Inflammatory macrophage treated with lipopolysaccharide for 1 hour (primary cell): ENCODE measurements at places on chromosomes 1 and 21.

- peak; percentile 67 for DNase-seq
Observed at GRCh38 chr21:43591571-43591970, 67.7 kb downstream of the HSF2BP start.

DNA sequence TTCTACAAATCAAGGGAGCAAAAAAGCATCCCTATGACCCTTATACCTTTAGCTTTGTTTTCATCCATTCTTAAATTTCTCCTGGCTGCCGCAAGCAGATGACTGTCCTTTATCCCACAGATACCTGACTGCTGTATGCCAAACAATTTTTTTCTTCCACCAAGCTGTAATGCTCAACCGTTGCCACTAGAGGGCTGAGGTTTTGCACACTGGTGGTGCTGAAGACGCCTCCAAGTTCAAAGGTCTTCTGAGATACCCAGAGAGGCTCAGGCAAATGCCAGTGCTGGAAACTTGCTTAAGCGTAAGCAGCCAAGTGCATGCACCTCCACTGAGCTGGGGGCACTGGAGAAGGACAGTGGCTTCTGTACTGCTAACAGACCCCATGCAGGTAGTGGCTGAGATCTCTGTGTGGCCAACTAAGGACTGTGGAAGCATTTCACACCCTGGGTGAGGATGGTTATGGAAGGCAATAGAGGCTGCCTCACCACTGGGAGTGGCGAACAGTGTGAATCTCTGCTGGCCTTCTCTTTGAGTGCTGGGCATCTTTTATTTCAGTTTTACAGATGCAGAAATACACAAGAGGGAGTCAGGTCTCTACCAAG, 28.5 kb downstream of the CNIH3 start:
- peak; percentile 28 for DNase-seq

- no peak for DNase-seq
Observed at GRCh38 chr1:6703016-6703415, 1.4 kb upstream of the DNAJC11 start.

DNA sequence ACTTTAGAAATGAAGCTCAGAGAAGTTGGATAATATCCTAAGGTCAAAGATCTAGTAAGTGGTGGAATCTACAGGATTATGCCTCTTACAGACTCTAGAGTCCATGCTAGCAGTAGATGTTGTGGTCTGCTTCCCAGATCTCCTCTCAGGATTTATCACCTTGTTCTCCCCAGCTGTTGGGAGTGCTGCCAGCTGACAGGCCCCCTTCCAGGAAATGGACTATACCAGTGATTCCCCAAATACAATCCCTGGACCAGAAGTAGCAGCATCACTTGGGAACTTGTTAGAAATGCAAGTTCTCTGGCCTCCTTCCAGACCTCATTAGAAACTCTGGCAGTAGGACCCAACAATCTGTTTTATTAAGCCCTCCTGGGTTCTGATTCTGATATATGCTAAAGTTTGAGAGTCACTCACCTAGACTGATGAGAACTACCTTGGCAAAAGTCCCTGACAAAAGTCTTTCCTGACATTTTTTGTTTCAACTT, 24.5 kb upstream of the NTNG1 start:
- DNase-seq: no peak

- no peak for DNase-seq
Observed at GRCh38 chr1:40633523-40633922, 32.0 kb downstream of the RIMS3 start.

DNA sequence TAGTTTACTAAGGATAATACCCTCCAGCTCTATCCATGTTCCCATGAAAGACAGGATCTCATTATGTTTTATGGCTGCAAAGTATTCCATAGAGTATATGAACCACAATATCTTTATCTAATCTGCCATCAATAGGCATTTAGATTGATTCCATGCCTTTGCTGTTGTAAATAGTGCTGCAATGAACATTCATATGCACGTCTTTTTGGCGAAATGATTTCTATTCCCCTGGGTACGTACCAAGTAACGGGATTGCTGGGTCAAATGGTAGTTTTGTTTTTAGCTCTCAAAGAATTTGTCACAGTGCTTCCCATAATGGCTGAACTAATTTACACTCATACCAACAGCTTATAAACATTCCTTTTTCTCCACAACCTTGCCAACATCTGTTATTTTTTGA, 750.9 kb downstream of the BRINP3 start:
- no peak for DNase-seq

- no peak for DNase-seq
Observed at GRCh38 chr1:43358121-43358745, 548 bp upstream of the CDC20 start.

DNA sequence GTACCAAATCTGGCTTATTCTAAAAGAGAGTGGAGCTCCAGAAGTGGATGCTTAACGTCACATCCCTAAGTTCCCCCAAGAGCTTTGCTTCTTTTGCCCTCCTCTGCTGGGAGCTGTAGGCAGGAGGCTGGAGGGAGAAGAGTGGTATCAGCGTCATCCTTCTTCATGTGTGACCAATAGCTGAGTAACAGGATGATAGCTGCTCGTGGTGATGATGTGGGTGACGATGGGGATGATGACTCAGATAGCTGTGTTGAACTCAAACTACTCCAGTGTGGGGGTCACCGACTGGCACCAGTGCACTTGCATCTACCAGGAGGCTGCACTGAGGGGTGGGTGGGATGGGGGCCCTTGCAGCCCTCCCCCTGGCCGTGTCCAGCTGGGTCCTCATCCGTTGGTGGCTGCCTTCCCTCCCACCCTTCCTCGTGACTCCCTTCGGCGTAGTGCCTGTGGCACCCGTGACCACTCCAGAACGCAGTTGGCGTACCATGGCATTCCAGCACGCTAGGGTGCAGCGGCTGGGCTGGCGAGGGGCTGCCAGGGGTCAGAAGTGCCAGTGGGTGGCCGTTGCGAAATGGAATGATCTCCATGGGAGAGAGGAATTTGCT, 1.1 kb downstream of the IGFN1 start:
- peak; percentile 72 for DNase-seq

DNA sequence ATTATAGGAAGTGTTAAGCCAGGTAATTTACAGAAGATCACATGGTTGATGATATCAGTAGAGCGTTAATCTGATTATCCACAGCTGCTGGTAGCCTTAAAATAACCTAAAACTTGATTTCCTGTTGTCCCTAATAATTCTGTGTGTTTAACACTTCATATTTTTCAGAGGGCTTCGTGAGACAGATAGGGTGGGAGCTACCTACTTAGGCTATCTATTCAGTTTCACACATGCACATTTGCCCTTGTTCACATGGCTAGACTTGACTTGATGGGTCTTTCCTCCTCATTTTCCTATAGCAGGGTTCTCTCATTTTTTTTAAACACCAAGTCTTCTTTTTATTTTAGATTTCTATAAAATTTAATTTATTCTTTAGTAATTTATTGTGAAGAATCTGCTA, 11.0 kb downstream of the BACH1 start:
- DNase-seq: no peak

- DNase-seq: no peak
Observed at GRCh38 chr1:19620786-19621185, 23.3 kb upstream of the NBL1 start.

GRCh38 chr1:55179177-55179835, 35.9 kb downstream of the USP24 start:
- DNase-seq: no peak

DNA sequence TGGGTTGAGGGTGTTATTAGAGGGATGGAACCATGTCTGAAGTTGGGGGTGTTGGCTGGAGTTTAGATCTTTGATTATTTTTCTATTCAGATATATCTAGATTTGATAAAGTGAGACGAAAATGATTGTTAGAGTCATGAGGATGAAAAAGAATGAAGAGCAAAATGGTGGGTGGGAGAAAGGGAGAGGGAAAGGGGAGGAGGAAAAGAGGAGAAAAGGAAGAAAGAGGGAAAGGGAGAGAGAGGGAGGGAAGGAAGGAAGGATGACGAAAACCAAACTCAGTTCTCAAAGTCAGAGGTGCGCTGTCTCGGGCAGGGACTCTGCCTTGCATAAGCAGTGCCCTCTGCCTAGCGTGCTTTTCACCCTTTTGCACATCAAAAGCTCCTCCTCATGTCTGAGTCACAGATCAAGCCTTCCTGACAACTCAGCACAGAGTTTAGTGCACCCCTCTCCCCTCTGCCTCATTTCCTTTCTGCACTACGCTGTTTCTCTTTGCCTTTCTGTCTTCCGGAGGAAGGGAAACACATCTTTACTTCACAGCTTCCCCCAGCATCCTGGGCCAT, 225.8 kb upstream of the PROX1 start:
- DNase-seq: no peak

- peak; percentile 87 for DNase-seq
Observed at GRCh38 chr1:27513528-27513927, 23.6 kb upstream of the WASF2 start.

DNA sequence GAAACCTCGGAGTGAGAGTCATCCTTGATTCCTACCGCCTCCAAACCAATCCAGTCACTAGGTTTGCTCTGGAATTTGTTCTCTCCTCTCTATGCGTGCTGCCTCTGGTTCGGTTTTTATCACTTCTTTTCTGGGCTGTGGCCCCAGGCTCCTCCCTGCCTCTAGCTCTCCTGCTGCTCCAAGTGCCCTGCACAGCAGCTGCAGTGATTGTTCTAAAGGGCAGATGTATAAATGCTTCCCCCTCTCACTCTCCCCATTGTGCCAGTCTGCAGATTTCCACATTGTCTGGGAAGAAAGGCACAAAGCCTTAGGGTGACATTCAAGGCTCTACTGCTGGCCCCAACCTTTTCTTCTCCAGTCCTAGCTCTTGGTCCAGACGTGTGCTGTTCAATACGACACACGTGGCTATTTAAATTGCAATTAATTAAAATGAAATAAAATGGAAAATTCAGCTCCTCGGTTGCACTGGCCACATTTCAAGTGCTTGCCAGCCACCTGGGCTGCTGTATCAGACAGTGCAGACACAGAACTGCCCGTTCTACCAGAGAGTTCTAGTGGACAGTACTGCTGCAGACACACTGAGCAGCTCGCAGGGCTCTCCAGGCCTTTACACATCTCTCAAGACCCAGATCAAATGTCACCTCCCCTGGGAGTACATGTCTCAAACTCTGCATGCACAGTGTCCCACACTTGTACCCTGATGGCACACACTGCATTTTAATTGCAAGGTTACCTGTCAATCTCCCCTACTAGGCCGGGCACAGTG, 12.4 kb downstream of the TRIM62 start:
- no peak for DNase-seq

DNA sequence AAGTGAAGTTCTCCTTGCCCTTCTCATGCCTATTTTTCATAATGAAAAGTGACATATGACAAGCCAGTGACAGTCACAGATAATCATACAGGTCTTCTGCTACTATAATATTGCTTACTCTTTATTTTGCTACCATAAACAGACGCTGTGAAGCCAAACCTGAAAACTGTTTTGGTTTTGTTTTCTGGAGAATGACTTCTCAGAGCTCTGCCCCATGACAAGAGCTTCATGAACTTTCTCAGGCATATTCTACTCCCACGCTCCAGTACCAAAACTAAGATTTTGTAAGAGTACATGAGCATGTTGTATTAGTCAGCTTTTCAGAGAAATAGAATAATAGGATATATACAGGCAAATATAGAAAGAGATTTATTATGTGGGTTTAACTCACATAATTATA, 64.3 kb upstream of the VTCN1 start:
- DNase-seq: peak; percentile 14

DNA sequence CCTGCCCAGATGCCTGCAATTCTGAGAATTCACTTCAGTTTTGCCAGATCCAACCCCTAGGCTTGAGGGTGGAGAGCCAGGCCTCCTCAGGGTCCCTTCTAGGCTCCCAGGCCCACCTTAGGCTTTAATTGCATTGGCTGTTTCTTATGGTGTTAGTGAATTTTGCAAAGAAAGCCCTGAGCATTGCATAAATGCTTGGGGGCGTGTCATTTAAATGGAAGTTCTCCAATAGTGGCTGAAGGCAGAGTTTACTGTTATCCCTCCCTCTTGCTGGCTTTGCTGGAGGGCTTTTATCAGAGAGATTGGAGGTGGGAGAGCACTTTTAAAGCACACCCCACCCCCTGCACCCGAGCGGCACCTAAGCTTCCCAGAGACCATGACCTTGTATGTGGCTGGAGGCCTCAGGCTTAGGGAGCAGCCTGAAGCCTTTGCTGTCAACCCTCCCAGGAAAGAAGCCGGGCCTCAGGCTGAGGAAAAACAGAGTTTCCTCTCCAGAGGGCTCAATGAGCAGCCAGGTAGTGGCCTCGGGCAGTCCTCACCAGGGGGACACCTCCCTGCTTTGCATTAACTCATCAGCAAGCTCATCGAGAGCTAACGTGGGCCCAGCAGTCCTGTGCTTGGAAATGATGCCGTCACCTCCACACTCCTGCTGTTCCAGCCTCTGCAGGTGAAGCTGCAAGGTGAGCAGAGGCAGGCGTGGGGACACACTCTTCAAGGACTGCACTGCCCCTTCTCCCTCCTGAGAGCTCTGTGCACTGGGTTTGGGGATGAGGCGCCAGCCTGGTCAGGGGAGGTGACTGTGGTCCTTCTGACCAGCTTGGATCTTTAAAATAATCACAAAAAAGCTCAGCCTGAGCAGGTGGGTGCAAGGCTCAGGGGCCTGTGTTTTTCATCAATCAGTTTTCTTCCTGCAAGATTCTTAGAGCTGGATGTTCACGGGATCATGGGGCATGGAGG, 58.0 kb downstream of the STUM start:
- DNase-seq: no peak

- DNase-seq: no peak
Observed at GRCh38 chr1:5814046-5814619, 178.1 kb downstream of the NPHP4 start.

DNA sequence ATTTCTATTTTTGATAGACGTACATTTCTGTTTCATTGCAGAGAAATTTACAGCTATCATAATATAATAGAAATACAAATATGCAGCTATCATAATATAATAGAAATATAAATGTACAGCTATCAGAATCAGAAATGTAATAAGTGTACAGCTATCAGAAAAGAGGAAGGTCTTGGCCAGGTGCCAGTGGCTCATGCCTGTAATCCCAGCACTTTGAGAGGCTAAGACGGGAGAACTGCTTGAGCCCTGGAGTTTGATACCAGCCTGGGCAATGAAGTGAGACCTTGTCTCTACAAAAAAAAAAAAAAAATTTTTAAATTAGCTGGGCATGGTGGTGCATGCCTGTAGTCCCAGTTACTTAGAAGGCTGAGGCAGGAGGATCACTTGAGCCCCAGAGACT, 37.9 kb downstream of the PIGM start:
- DNase-seq: no peak

- DNase-seq: no peak
Observed at GRCh38 chr1:181040284-181040865, 6.6 kb downstream of the MR1 start.

- DNase-seq: no peak
Observed at GRCh38 chr21:9735421-9735961, 785.9 kb upstream of the TPTE start.

GRCh38 chr1:3780901-3781300, 8.4 kb downstream of the SMIM1 start:
- DNase-seq: no peak

GRCh38 chr1:175237389-175237788, 44.8 kb upstream of the KIAA0040 start:
- DNase-seq: no peak

GRCh38 chr1:37391211-37392011, 83.0 kb upstream of the ZC3H12A start:
- DNase-seq: no peak
